Stimulated activated CD4-positive, alpha-beta T cell treated with anti-CD3 and anti-CD28 coated beads, Interleukin-4, amount 100 ng/mL, for 4 hours (primary cell): ENCODE measurements at places on chromosomes 5 and 9.

DNA sequence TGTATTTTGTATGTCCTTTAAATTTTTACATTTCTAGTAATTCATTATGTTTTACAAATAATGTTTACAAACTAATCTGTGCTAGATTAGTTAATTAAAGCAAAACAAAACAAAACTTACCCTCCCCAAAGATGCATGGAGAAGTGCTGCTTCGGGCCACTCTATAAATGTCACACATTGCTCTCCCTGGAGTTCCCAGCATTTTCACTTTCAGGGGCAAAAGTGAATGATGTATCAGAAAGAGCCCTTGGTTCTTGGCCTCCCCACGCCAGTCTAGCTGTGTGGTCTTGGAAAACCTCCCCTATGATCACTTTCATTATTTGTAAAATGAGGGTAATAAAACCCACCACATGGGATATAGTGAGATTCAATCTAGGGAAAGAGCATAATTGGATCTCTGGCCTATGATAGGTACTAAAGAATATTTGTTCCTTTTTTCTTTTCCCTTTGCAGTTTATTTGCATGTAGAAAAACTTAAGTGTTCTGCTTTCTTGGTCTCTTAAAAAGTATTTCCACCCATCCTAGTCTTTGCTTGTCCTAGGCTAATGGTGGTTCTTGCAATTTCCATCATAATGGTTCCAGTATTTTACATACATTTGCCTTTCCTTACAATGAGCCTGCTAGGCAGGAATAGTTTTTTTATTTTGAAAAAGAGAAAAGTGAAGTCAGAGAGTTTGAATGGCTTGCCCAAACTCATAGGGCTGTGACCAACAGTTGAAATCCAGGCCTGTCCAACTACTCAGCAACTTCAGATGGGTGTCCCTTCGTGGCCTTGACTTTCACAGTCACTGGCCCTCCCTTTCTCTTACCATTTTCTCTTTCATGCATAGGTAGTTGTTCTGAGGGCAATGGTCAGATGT is 184.5 kb upstream of the KLF4 start:
- no peak for DNase-seq

DNA sequence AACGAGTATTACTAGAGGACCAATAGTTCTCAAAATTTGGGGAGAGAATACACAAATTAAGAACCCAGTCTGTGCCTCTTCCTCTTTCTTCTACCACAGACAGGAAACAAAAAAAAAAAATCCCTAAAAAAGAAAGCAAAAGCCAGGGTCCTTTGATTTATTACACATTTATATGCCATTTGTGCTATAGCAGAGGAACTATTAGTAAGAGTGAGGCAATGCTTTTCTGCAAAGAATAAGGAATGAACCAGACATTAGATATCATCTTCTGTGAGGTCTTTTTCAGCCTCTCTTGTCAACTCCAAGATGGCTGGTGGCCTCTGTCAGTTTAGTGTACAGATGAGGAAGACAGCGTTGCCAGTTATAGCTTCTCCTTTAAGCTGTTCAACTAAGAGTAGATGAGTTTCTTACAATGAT is 127.6 kb downstream of the RFX3 start:
- no peak for DNase-seq

DNA sequence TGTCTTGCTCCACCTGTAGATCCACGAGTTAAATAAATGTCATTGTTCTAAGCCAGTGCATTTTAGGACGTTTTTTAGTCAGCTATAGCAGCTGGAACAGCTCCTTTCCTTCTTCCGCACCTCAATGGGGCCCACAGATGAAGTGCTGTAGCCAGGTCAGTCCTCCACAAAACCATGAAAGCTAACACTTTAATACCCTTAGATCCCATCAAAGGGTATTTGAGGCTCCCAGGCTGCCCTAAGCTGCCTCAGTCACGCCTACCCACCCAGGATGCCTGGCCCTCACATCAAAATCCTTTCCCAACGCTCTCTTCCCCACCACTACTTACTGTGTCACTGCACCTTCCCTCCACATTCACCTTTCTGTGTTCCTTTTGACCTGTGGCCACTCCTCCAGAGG is 44.1 kb upstream of the ACO1 start:
- DNase-seq, result no peak

GRCh38 chr5:10289353-10289752 is 18.3 kb downstream of the CMBL start:
- no peak for DNase-seq

GRCh38 chr9:124218987-124219461 is 38.7 kb upstream of the NEK6 start:
- no peak for DNase-seq

- no peak for DNase-seq
Observed at GRCh38 chr9:98607152-98607551, 101.6 kb downstream of the GABBR2 start.

DNA sequence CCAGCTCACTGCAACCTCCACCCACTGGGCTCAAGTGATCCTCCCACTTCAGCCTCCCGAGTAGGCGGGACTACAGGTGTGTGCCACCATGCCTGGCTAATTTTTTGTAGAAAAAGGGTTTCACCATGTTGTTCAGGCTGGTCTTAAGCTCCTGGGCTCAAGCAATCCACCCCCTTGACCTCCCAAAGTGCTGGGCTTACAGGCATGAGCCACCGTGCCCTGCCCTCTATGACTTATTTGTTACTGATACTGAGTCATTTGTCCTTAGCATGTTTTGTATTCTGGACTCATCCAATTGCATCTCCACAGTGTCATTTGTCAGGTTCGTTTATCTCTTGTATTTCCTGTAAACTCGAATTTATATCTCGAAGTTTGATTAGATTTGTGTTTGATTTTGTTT is 2.7 kb upstream of the ITK start:
- no peak for DNase-seq

GRCh38 chr9:99054581-99054980 is 50.3 kb upstream of the TGFBR1 start:
- no peak for DNase-seq

GRCh38 chr5:76617229-76617628 is 6.0 kb downstream of the F2RL2 start:
- DNase-seq, result no peak

DNA sequence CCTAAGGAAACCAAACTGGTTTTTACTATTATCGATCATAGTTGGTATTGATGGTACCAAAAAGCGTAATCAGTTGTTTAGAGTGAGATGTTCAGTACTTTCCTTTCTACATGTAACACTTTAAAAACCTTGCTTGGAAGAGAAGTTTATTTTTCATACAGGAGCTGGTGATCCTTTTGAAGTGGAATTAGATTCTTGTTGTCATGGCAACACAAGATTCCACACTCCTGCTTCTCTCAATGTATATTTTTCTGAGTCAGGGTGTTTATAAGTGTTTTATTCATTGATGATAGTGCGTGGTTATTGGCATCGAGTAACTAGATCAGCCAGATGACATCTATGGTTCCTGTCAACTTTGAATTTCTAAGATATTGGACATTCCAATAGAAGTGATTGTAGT is 181.1 kb upstream of the CHD1 start:
- no peak for DNase-seq

GRCh38 chr9:128992995-128993394 is 35.1 kb downstream of the SH3GLB2 start:
- no peak for DNase-seq

GRCh38 chr9:87564111-87564510 is 66.4 kb downstream of the DAPK1 start:
- DNase-seq, result no peak

GRCh38 chr5:146722361-146722779 is 156.2 kb downstream of the PPP2R2B start:
- no peak for DNase-seq

GRCh38 chr5:26700759-26701384 is 337.5 kb downstream of the CDH9 start:
- DNase-seq, result no peak

DNA sequence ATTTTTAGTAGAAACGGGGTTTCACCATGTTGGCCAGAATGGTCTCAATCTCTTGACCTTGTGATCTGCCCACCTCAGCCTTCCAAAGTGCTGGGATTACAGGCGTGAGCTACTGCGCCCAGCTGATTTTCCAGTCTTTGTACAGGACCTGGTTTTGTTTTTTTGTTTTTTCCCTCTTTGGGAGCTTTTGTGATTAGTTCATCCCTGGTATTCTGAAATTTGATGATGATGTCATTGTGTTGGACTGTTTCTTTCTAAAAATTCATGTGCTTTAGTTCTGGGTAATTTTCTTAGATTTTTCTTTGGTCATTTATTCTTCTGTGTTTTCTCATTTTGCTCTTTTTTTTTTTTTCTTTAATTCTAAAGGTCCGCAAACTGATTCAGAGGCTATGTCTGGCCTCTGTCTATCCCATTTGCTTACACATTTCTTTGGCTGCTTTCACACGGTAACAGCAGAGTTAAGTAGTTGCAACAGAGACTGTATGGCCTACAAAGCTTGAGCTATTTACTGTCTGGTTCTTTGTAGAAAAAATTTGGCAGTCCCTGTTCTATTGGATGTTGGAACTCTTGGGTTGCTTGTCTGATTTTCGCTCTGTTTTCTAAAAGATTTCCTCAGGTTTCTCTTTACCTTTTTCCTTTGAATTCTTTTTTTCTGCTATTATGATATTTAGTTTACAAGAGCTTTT is 24.8 kb downstream of the STX17 start:
- no peak for DNase-seq

DNA sequence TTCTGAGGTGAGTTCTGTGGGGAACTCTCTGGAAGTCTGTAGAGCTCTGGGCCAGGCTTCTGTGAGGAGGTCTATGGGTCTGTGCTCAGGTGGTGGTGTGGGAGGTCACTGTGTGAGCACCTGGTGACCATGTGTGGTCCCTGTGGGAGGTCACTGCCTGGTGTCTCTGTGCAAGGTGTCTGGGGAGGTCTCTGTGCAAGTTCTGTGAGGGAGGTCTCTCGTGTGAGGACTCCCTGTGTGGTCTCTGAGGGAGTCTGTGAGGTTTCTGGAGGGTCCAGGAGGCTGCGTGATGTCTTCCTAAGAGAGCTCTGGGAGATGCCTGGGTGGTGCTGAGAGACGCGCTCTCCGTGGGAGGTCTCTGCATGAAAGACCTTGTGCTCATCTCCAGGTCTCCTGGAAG is 6.0 kb upstream of the SPATA31E1 start:
- DNase-seq, result no peak

DNA sequence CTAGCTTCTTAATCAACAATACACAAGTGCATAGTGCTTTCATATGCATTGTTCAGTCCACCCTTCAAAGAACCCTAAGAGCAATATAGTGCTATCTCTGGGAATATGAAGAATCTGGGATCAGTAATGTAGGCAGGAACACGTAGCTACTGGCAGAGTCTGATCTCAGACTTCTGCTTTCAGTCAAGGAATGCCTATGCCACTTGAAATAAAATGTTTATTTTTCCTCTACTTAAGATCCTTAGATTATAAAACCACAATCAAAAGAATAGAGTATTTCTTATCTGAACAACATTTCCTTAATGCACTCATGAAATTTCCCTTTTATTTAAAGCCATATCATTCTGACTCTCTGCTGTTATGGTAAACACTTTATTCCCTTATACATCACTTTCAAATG is 1407.8 kb upstream of the C9orf72 start:
- DNase-seq, result no peak

GRCh38 chr5:80198920-80199319 is 56.9 kb downstream of the SERINC5 start:
- no peak for DNase-seq

- no peak for DNase-seq
Observed at GRCh38 chr9:107350443-107350842, 67.4 kb downstream of the RAD23B start.

DNA sequence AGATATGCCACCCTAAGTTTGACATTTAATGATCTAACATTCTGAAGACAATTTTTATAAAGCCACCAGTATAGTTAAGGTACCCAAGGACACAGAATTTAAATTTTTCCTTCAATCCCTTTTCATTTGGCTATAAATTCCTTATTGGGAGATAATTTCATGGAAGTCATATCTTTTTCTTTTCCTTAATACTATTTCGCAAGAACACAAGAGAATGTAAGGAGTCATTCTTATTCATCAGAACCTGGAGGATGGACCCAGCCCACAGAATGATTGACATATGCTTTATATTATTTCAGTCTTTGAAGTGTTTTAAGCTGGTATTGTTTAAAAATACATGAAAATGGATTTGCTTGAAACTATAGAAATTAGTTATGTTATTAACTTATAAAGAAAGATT is 79.6 kb downstream of the DROSHA start:
- DNase-seq, result no peak

DNA sequence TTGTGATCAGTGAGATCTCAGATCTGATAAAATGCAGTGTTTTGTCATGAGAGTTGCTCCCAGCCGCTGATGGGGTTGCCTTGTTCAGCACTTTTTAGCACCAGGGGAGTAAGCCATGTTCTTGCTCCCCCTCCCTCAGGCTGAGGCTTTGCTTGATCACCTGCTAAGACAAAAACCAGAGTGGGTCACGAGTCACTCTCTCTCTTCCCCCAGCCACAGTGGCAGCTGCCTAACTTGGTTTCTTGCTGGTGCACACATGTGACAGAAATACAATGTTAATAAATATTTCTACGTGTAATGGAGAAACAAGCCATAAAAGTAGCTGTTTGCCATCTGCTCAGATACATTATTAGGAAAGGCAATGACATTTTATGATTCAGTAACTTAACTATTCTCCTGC is 212.4 kb upstream of the DMRT1 start:
- no peak for DNase-seq

DNA sequence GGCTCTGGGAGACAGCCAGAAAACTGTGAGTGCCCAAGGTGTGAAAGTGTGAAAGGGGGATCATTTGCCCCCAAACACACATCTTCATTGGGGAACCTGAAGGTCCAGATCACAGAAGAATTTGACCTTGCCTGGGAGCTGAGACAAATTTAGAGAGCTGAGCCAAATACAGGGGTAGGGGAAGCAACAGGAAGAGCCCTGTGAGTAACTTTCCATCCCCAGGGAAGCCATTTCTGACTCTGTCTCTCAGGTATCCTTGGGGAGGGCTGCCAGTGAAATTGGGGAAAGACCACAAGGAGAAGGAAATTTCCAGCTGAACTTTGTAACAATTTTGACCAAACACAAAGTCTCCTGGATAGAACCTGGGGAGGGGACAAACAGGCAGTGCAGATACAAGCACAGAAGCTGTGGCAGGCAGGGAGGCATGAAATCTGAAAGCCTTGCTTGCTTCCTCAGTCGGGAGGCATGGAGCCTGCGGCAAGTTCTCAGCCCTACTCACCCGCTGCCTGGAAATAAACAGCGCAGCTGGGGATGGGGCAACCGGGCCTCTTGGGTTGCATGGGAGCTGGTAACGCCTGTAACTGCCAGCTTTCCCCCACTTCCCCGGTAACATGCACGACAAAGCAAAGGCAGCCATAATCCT is 31.5 kb upstream of the ZCCHC9 start:
- no peak for DNase-seq

DNA sequence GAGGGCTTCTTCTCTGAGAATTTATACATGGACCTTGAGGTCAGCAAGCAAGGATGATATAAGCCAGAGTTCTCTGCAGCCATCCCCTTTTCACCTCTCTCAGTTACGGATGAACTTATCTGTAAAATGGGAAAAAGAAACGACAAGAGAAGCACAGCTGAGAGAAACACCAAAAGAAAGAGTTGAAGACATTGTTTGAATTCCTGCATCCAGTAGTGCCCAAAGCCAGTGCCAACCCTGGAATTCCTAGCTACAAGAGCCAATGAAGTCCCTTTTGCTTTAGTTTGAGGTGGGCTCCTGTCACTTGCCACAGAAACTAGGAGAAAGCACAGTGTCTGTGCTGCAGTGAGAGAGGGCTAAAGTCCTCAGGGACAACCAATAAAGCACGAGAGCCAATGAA is 6.6 kb upstream of the MOB3B start:
- DNase-seq, result no peak
